ENCODE measurements at places on chromosomes 6 and 20.

- no peak for DNase-seq
Observed at GRCh38 chr6:80158478-80158989, 52.1 kb downstream of the BCKDHB start.

GRCh38 chr6:168415098-168415992 lies 25.6 kb upstream of the SMOC2 start:
- DNase-seq, result no peak

- DNase-seq, result no peak
Observed at GRCh38 chr6:44006872-44007303, 120.4 kb downstream of the MRPL14 start.

GRCh38 chr20:51837876-51838420 lies 35.6 kb upstream of the SALL4 start:
- DNase-seq, result no peak

GRCh38 chr20:51542571-51543421 lies at the start of gene NFATC2:
Gene NFATC2 (minus strand): TSS chr20:51542719. CDS start chr20:51542499, 220 bp downstream.
- DNase-seq, result no peak

GRCh38 chr20:58361481-58362205 lies 27.4 kb upstream of the VAPB start:
- peak; percentile 73 for DNase-seq

GRCh38 chr20:49630396-49630951 lies 62.5 kb upstream of the PTGIS start:
- no peak for DNase-seq

GRCh38 chr20:61599061-61599531 lies 347.0 kb downstream of the CDH4 start:
- DNase-seq, result no peak

DNA sequence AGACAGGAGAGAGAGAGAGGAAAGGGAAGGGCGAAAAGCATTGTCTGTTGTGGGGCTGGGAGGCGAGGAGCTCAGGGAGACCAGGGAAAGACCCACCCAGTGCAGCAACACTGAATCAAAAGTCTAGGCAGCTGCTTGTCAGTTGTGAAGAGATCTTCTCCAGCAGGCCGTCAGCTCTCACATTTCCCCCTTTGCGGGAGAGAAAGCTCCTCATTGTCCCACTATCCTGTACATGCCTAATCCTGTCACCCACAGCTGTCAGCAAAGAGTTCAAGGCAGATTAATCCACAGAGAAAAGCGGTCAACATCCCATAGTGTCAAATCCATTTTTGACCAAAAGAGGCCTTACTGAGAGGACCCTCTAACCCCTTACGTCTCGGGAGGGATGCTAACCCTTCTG lies 27.3 kb downstream of the RNF182 start:
- DNase-seq, result no peak

- DNase-seq, result peak; percentile 21
Observed at GRCh38 chr6:1552296-1552761, 57.4 kb upstream of the FOXC1 start.

GRCh38 chr6:147434516-147434915 lies 74.0 kb upstream of the SAMD5 start:
- DNase-seq, result peak; percentile 6

DNA sequence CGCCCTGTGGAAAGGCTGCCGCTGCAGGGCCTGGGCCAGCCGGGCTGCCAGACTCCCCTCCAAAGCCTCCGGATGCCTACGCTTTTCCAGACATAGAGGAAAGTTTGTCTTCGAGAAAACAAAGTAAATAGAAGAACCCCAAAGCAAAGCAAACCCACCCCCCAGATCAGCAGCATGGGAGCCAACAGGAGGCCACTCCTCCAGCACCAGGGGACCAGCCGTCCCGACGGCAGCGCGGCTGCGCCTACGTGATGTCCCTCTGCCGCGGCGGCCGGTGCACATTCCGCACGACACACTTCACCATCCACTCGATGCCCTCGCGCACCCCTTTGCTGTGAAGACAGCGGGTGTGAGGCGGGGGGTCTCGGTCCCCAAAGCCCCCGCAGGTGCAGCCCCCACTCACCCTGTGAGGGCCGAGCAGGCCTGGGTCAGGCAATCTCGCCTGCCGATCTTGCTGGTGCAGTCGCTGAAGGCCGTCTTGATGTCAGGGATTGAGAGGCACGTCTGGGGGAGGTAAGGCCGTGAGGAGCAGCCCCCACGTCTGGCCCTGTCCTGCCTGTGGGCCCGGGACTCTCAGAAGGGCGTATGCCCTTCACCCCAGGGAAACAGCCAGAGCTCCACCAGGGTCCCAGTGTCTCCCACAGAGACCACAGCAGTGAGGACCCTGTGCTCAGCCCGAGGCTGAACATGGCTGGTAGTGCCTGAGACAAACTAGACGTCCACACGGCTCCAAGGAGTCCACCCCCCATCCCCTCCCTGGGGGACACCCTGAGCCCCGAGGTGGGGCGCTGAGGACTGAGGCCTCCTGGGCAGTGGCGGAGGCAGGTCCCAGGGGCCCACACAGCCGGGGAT lies 4.0 kb downstream of the TNFRSF6B start:
- no peak for DNase-seq

- DNase-seq, result no peak
Observed at GRCh38 chr6:108165714-108166663, at the start of gene NR2E1. Gene NR2E1 (plus strand): TSS chr6:108166022. CDS start chr6:108166766, 744 bp downstream.

DNA sequence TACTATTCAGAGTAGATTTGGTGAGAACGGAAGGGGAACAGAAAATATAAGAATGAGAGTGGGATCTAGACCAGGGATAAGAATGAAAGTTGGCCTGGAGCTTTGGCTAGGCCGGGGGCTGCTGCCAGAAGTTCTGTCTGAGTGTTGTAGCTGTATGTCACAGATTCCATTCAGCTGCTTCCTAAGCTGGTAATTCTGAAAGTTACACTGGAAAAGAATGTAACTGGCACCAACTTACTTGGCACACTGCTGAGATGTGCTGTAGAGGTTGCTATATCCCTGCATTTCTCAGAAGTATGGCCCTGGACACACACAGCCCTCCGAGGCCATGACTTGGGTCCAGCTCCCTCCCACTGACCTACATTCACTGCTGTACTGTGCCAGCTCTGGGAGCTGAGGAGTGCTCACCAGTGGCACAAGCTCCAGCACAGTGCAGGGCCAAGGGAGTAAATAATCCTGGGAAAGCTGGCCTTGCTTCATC lies 25.8 kb upstream of the TMEM217 start:
- DNase-seq, result no peak

GRCh38 chr6:83847179-83847578 lies 6.0 kb upstream of the RIPPLY2 start:
- DNase-seq, result no peak

DNA sequence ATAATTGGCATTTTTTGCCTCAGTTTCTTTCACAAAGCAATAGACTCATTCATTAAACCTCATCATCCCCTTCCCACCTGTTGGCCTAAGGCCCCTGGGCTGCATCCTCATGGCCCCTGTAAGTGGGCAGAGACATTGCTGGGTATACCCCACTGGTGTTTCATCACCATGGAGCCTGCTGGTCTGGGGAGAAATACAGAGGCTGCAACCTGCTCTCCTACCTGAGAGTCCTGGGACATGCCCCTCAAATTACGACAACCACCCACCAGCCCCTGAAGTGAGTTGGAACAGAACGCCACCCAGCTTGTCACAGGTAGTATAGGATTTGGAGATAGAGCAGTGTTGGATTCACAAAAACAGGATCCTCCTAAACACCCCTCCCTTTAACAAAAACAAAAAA lies 190.8 kb downstream of the ANKRD60 start:
- DNase-seq, result no peak

DNA sequence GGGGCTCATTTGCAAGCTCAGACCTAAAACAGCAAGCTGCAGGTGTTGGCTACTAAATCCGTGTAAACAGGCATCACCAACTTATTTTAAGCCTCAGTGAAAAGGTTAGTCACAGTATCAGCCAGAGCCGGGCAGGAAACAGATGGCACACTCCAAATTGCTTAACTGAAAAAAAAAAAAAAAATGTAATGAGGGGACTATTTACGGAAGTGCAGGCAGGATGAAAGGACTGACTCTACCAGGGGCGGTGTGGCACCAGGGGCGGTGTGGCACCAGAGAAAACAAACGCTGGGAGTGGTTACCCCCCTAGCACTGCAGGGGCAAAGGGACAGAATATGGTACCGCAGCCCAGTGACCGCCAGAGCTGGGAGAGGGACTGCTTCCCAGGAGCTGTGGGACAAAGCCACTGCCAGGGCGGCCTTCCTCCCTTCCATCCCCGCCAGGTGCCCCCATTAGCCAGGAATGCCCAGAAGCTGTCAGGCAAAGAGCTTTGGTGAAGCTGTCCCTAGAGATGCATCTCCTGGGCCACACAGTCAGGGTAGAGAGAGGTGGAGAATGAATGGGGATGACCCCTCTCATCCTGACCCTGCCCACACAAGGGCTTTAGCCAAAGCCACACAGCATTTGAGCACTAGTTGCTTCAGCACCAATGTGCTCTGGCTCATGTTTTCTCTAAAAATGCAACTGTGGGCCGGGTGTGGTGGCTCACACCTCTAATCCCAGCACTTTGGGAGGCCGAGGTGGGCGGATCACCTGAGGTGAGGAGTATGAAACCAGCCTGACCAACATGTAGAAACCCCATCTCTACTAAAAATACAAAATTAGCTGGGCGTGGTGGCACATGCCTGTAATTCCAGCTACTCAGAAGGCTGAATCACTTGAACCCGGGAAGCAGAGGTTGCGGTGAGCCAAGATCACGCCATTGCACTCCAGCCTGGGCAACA lies 39.6 kb upstream of the GFOD1 start:
- DNase-seq, result no peak

DNA sequence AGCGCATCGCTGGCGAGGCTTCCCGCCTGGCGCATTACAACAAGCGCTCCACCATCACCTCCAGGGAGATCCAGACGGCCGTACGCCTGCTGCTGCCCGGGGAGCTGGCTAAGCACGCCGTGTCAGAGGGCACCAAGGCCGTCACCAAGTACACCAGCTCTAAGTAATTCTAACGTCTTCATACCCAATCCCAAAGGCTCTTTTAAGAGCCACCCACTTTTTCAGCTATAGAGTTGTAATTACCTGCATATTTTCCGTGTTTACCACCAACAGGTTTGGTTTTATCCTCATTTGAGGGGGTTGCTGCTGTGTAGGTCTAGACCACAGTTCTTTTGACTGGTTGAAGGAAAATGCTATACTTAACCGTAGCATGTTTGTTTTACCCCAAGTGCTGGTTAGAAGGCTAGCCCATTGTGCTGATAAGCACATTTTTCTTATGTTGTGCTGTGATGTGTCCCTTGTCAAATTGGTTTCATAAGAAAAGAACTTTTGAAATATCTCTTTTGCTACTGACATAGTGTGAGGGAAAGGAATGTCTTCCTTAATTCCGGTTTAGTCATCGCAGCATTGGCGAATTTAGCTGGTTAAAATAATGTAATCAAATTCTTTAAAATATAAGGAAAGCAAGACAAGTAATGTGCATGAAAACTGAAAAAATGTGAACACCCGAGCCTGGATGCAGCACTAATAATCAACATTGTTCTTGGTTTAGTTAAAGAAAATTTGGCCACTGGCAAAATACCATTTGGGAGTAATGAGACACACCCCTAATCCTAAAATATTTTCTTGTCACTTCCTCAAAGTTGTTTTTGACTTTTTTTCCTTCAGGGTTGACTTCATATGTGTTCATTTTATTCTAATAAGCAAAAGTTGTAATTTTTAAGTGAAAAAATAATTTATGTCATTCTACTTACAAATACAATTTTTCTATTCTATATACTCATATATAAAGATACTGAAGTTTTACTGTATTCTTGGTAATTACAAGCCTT lies 112.8 kb downstream of the HFE start:
- DNase-seq, result peak; percentile 70

GRCh38 chr6:160919723-160920440 lies 71.7 kb upstream of the MAP3K4 start:
- DNase-seq, result peak; percentile 93
